ENCODE measurements at places on chromosomes 13 and 19. TPM values are rescaled to one million over a fixed set of nuclear protein-coding genes. Genes with fewer than 3 reads are reported as not detected.

Gene IL4I1
- 8.2 TPM for total RNA-seq

Gene CCL25
- total RNA-seq = not detected

Gene CEBPA
- total RNA-seq = 1.8 TPM

Gene MATK
- not detected for total RNA-seq

Gene CGB3
- total RNA-seq = 1.1 TPM

Gene C19orf53
- 59.4 TPM for total RNA-seq

Gene GPR12
- not detected for total RNA-seq

Gene PRR20A
- total RNA-seq = not detected

Gene COL4A1
- 0.12 TPM for total RNA-seq

Gene FAM216B
- total RNA-seq = not detected

Gene KLK4
- total RNA-seq = not detected

Gene MADCAM1
- 0.47 TPM for total RNA-seq

Gene ANKLE1
- total RNA-seq = 0.66 TPM

Gene TMEM91
- 5.0 TPM for total RNA-seq

Gene HCN2
- 0.32 TPM for total RNA-seq

Gene ATP4A
- total RNA-seq = not detected

Gene RFX1
- total RNA-seq = 14.9 TPM

Gene B9D2
- 8.5 TPM for total RNA-seq

Gene DPRX
- not detected for total RNA-seq

Gene VAV1
- 0.28 TPM for total RNA-seq

Gene ZNF222
- 5.3 TPM for total RNA-seq

Gene ZNF98
- total RNA-seq = not detected

Gene HIPK4
- total RNA-seq = 0.14 TPM

Gene LILRA5
- not detected for total RNA-seq

Gene KIR3DL1
- total RNA-seq = not detected

Gene ADGRE3
- not detected for total RNA-seq

Gene ERVV-1
- not detected for total RNA-seq

Gene MAB21L1
- not detected for total RNA-seq

Gene MIR17HG
- total RNA-seq = 4.1 TPM

Gene ZIC5
- total RNA-seq = 0.71 TPM

Gene TRPM4
- 70.0 TPM for total RNA-seq

Gene POU4F1
- total RNA-seq = 1.0 TPM

Gene ACP7
- total RNA-seq = 9.5 TPM

Gene GSX1
- not detected for total RNA-seq

Gene LHB
- 1.1 TPM for total RNA-seq

Gene B3GLCT
- 5.8 TPM for total RNA-seq

Gene KLF1
- total RNA-seq = not detected

Gene FREM2
- 25.4 TPM for total RNA-seq

Gene KCNN4
- total RNA-seq = 147 TPM

Gene CNN2
- total RNA-seq = 151 TPM

Gene PRODH2
- total RNA-seq = not detected
